Activated CD8-positive, alpha-beta memory T cell treated with anti-CD3 and anti-CD28 coated beads, Interleukin-2, amount 50 U/mL, for 4 hours (primary cell): ENCODE measurements at places on chromosomes 2 and 18.

GRCh38 chr2:229520691-229521096 lies 193.7 kb downstream of the DNER start:
- no peak for DNase-seq

DNA sequence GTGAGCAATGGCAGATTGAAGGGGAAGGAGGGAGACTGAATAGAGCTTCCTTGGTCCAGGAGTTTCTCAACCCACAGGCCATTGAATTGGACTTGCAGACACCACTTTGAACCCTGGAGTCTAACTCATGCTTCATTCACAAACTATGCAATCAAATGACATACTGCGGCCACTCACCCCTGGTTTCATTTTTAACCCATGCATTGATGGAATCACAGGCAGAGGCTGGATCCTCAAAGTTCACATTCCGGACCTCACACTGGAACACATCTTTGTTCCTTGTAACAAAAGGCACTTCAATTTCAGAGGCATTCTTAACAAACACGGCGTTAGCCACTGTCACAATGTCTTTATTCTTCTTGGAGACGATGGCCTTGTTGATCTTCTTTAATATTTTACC lies 40.7 kb downstream of the MRPL44 start:
- no peak for DNase-seq

- DNase-seq, result no peak
Observed at GRCh38 chr18:75638223-75638775, 210.8 kb upstream of the SMIM21 start.

DNA sequence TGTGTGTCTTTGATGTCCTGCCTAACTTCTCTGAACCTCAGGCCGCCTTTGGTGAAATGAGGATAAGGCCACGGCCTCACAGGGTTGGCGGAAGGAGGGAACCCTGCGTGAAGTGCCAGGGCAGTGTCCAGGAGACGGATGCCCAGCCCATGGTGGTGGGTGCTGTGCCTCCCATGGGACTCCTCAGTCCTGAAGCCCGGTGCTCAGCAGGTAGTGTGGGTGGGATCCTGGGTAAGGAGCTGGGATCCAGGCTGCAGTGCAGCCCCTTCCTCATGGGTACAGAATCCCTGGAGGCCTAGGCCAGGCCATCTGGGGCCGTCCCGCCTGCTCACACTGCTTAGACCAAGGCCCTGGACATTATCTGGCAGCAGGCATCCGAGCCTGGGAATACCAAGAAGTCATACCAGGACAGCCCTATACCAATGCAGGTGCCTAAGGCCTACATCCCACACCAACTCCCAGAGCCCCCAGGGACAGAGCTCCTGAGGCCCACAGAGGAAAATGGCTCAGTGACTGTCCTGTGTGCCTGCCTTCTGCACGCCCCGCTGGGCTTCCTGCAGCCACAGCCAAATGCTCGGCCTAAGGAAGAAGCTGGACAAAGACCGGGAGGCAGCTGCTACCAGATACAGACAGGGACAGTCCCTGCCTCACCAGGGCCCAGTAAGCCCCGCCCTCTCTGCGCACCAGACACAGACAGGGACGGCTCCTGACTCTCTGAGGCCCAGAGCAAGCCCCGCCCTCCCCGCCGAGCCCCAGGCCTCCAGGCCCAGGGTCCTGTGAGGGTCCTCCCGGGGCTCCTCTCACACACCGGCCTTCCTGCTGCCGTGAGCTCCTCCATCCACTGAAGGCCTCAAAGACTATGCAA lies 78.0 kb downstream of the NDUFA10 start:
- peak; percentile 13 for DNase-seq

- DNase-seq, result no peak
Observed at GRCh38 chr2:881204-881918, 69.3 kb upstream of the SNTG2 start.

DNA sequence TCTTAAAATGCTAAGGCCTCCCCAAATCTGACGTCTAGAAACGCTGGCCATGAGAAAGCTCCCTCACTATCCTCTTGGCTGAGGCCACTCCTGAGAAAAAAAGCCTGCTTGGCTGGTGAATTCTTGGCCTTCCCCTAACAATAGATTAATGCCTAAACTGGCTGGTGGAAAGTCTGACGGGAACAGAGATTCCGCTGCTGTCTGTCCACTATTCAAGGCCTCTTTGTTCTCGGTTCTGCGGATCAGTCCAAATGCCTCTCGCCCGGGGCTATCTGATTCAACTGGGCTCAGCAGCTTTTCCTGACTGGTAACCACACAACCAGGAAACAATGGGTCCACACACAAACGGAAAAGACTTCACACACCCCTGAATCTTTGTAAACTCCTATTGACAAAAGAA lies 27.2 kb downstream of the PXDN start:
- no peak for DNase-seq

DNA sequence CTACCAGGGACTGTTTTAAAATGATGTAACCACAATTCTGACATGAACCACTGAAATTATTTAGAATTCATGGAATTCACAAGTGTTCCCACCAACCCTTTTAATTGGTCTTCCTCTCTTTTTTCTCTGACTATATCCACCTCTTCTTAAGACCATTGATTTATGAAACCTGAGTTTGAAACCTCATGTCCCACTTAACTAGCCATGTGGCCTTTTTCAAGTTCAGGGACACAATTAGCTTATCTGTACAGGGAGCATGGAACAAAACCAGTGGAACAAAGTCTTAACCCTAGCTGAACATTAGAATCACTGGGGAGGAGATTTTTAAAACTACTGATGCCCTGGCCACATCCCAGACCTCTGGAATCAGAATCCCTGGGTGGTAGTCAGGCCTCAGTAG lies 41.6 kb upstream of the TMEM163 start:
- DNase-seq, result no peak

DNA sequence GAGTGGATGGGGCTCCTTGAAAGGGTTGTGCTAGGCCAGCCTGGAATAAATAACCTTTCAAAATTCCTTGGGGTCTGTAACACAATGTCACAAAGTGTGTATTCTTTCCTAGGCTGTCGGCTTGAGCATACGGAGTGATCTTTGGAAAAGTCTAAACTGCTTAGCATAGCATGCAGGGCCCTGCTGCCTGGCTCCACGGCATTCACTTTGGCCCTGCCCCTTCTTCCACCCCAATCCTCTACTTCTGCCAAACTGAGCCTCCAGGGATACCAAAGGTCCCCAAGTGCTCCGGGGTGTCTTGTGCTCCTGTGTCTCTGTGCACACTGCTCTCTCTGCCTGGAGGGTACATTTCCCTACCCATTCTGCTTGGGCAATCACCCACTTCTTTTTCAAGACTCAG lies 196.1 kb downstream of the LTBP1 start:
- DNase-seq, result no peak

DNA sequence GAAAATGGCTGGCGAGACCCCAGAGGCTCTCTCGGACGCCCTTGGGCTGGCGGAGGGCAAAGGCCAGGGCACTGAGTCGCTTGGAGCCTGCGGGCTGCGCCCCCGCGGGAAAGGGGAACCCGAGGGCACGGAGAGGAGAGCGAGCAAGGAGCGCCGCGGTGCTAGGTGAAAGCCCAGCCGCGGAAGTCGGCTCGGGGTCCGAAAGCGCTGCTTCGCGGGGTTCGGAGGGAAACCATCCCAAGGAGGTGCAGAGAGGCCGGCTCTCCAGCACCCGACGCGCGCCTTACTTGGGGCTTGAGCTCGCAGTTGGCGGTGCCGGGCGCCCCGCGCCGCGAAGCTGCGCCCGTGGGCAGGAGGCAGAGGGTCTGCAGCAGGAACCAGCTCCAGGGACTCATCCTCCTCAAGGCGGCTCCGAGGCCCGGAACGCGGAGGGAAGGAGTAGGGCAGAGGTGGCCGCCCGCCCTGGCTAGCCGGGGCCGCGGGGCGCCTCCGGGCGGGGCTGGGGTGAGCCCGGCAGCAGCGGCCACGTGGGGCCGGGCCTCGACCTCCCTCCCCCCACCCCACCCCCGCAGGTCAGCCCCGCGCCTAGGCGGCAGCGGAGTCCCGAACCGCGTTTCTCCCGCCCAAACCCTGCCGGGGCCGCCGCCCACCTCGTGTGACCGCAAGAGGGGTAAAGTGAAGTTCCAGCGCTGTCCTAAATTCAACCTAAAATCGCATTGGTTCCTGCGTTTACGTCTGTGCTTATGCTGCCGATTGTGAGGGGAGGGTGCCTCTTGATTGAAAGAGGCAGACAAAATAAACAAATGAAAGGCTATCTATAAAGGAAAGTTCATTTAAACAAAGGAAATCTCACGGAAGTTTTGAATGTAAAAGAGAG lies at the start of gene TRABD2A:
TRABD2A (minus strand) TSS at position 440 of the 877 bp plus-strand sequence; CDS start at position 395, 45 bp downstream.
- peak; percentile 62 for DNase-seq

- no peak for DNase-seq
Observed at GRCh38 chr2:39492095-39492590, 55.1 kb upstream of the MAP4K3 start.

DNA sequence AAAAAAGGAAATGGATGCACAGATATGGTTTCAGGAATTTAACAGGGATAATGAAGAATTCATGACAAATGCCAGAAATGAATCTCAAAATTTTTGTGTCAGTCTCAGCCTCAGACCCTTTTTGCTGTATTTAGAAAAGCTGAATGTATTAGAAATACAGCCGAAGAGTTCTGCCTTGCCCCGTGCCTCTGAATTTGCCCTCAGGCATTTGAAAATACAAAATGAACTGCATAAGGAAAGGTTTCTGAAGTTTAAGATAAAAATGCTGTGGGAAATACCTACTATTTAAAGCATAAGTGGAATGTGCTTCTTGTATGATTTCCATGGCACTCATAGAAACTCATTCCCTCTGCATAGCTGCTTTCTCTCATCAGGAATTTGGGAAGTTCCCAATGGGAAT lies 1580.6 kb downstream of the DPP10 start:
- DNase-seq, result no peak

DNA sequence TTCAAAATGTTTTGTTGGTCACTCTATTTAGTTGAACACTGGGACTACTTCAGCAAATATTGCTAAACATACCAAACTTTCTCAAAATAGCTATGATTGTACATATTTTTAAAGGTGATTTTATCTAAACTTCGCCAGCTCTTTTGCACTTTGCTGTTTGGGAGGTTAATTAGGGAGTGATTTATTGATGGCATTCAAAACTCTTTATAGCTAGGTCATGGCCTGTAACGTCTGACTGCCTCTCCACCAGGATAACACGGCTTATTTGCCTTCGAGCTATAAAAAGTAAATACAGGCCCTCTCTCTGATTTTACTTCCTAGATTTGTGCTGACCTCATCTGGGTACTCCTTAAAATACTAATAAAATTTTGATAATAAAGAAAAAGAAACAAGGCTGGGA lies 931.9 kb downstream of the DCDC2C start:
- DNase-seq, result no peak

DNA sequence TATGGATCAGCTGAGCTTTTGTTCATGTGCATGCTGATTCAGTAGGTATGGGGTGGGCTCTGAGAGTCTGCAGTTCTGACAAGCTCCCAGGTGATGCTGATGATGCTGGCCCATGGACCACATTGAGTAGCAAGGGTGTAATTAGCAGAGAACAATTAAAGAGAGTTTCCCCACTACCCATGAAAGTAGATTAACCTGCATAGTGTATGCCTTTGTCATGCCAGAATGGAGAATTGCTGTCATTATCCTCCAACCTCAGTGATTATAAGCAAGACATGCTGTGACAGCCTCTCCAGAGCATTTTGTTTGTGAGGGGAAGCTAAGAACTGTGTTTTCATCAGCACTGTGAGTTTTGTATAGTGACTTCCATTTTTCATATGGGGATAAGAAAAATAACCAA lies 59.5 kb upstream of the LYPD1 start:
- no peak for DNase-seq

DNA sequence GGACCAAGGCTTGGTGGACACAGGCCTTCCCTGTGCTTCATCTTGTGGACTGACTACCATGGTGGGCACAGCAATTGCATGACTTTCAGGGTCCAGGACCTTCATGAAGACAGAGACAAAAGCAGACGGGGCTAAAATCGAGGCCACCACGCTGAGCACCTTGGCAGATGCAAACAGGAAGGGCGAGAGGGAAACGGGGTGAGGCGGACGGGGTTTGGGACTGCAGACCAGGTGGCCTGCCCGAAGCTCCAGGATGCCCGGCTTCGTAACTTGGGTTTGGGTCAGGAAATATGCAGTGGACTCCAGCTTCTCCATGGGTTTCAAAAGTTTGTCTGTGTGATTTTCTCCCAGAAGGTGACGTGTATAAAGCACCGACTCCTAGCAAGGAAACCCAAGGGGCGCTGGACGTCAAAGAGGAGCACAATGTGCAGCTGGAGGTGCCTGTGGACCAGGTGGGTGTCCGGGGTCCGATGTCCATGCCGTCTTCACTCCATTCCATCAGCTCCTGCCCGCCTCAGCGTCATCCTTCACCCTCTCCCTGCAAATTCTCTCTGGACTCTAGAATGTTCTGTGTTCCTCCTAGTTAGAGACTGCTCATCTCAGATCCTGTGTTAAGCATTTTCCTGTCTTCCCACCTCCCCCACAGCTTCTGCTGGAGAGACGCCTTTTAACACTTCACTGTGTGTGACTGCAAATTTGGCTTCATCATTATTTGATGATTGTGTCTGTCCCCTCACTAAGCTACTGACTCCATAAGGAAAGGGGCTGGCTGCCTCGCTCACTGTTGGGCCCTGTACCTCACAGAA lies 65.8 kb downstream of the DCDC2C start:
- DNase-seq, result no peak

DNA sequence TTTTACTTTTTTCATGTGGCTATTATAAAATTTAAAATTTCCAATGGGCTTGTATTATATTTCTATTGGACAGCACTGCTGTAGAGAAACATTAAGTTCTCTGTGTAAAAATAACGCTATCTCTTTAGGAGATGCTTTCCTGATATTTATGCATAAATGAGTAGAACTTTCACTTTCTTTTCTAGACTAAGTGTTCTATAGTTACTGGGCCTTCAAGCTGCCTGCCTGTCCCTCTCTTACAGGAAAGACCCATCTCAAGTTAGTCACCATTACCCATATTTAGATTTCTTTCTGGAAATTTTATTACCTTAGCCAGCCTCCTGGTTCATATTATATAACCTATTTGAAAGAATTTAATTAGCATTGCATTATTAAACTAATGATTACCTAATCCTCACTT lies 4.8 kb downstream of the ITGA4 start:
- DNase-seq, result no peak

GRCh38 chr2:15223887-15224286 lies 337.2 kb downstream of the NBAS start:
- no peak for DNase-seq

DNA sequence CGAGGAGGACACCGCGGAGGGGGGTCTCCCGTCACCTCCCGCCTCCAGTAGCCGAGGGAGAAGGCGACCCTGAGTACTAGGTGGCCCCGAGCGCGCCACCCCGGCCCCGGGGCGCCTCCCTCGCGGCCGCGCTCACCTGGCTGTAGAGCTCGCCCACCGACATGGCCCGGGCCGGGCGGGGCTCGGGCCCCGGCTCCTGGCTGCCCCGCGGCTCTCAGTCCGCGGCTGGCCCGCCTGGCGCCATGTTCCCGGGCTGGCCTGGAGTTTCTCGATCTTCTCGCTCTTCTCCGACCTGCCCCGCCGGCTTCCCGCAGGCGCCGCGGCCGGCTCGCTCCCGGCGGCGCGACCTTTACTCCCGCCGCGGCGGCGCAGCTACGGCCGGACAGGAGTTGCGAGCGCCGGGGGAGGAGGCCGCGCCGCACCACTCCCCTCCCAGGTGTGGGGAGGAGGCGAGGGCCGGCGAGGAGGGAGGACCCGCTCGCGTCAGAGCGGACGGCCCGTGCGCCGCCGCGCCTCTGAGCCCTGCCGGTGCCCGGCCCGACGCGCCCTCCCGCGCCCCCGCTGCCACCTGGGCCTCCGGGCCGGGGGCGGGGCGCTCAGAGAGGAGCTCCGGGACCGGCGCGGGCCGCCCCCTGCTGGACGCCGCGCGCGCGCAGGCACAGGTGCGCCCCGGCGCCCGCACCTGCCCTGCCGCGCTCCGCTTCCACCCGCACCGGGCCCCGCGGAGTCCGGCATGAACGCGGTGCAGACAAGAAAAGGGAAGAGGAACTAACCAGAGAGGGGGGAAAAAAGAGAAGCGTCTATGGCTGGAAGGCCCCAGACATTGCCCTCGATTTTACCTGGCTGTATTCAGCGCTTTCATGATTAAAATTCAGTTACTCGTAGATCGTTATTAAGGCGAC lies at the start of gene MYO5B:
MYO5B (minus strand) TSS at position 517 of the 902 bp plus-strand sequence; CDS start at position 163, 354 bp downstream.
- DNase-seq, result peak; percentile 54
